ENCODE measurements at places on chromosomes 4 and X. TPM values are rescaled to one million over a fixed set of nuclear protein-coding genes. Genes with fewer than 3 reads are reported as not detected.

Gene GLRB
- total RNA-seq: 20.7 TPM

Gene TKTL2
- not detected for total RNA-seq

Gene RASGEF1B
- 55.9 TPM for total RNA-seq

Gene ARHGEF6
- total RNA-seq: 6.9 TPM

Gene BEX5
- total RNA-seq: 2.1 TPM

Gene EFHC2
- 3.2 TPM for total RNA-seq

Gene P2RY4
- total RNA-seq: 0.15 TPM

Gene HELT
- total RNA-seq: not detected

Gene MSX1
- 0.15 TPM for total RNA-seq

Gene MAGEA12
- not detected for total RNA-seq

Gene EVC2
- 14.7 TPM for total RNA-seq

Gene FGD1
- total RNA-seq: 1.7 TPM

Gene F8A2
- total RNA-seq: 1.4 TPM

Gene ZNF157
- 0.17 TPM for total RNA-seq

Gene CXXC4
- not detected for total RNA-seq

Gene CD99L2
- total RNA-seq: 16.7 TPM

Gene ARX
- total RNA-seq: not detected

Gene HAND2
- total RNA-seq: not detected

Gene EDNRA
- 3.3 TPM for total RNA-seq

Gene WWC2
- 221 TPM for total RNA-seq

Gene HSFX2
- total RNA-seq: not detected

Gene FHDC1
- 3.6 TPM for total RNA-seq

Gene UGT2B10
- not detected for total RNA-seq

Gene EDA
- total RNA-seq: 0.87 TPM

Gene TEX13D
- not detected for total RNA-seq

Gene FAM47A
- total RNA-seq: not detected

Gene ANXA10
- not detected for total RNA-seq

Gene KDR
- 0.30 TPM for total RNA-seq

Gene MAGEA2B
- not detected for total RNA-seq

Gene SMIM10
- total RNA-seq: 0.99 TPM

Gene FAM9B
- not detected for total RNA-seq

Gene RTL9
- total RNA-seq: not detected

Gene EPHA5
- total RNA-seq: under 0.01 TPM

Gene MAGEE2
- total RNA-seq: not detected

Gene ZIC3
- not detected for total RNA-seq

Gene RHOH
- total RNA-seq: not detected

Gene PRRG3
- total RNA-seq: not detected

Gene LRP2BP
- not detected for total RNA-seq

Gene SSX2B
- not detected for total RNA-seq

Gene TMPRSS11D
- not detected for total RNA-seq

Gene GLRA2
- 0.10 TPM for total RNA-seq

Gene PABPC1L2B
- not detected for total RNA-seq

Gene POU3F4
- total RNA-seq: not detected

Gene DACH2
- not detected for total RNA-seq

Gene REELD1
- total RNA-seq: not detected

Gene TAF7L
- not detected for total RNA-seq

Gene NPY1R
- total RNA-seq: 21.1 TPM

Gene TMPRSS11B
- not detected for total RNA-seq

Gene EDA2R
- 6.3 TPM for total RNA-seq

Gene USP26
- total RNA-seq: not detected

Gene NCBP2L
- 0.30 TPM for total RNA-seq

Gene USP17L29
- not detected for total RNA-seq

Gene LUZP4
- total RNA-seq: not detected

All from renal cortical epithelial cell (primary cell).